T-helper 1 cell (primary cell): ENCODE measurements at places on chromosomes 11 and 22.

- no peak for DNase-seq
These were observed 3.7 kb downstream of the PPM1F start for GRCh38 chr22:21948824-21949568.

DNA sequence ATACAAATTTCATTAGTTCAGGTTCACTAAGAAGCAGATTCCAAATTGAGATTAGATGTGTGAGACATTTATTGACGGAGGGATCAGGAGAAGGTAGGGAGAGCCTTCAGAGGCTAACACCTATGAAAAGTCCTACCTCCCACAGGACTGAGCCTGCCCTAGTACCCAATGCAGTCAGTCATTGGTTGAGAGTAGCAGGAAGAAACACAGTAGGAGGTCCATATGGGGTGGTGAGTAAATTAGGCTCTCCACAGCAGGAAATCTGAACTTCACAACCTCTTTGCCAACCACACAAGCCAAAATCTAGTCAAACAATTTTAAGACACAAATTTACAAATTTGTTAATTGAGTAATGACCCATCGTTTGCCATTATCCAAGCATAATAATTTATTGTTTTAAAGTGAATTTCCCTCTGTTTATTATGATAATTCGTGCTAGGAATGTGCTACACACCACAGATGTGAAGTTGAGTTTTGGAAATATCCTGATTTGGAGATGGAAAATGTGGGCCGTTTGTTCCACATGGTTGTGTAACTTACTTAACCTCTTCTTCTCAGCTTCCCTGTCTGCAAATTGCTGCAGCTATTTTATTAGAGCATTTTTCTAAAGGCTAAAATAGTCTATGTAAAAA, 542.1 kb downstream of the ETS1 start:
- no peak for DNase-seq

DNA sequence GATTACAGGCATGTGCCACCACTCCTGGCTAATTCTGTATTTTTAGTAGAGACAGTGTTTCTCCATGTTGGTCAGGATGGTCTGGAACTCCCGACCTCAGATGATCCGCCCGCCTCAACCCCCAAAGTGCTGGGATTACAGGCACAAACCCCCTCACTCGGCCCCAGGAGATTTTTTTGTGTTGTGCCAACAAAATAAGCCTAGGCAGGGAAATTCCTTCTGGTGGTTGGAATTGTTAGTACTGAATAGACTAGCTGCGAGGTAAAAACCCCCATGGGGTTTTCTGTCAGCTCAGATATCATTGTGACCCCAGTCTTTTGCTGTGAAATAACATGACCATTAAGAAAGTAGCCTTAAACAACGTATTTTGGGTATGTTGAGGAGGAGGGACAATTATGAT, 144.9 kb downstream of the BCR start:
- no peak for DNase-seq

- DNase-seq, result peak; percentile 29
These were observed at the start of gene PLAAT3 for GRCh38 chr11:63614136-63614671. Gene PLAAT3, minus strand, starts transcription at chr11:63614433. Its CDS starts 419 bp downstream, at chr11:63614014.

DNA sequence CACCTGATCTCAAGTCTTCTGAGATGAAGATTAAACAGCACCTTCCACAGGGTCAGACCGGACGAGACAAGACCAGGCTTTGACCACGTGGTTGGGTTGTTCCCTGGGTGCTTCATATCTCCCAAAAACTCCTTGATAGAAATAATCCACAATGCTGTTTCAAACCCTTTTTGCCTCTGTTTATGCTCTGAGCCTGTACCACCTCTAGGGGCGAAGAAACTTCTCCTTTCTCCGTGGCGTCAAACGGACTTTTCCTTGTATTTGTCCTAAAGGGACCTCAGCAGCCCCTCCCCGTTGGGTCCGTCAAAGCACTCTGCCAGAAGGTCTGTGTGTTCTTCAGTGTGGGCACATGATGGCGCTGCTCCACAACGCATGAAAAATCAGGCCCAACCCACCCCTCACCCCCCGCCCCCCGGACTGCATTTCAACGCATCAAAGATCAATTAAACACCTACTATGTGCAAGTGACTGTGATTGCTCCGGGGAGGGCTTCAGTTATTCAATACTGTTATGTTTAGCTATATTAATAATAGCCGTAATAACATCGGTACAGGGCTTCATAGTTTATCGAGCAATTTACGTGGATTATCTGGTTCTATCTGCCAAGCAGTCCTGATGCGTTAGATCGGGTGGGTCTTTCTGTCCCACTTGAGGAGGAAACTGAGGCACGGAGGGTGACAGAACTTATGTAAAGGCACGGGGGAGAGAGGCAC, 17.3 kb upstream of the EIF3D start:
- DNase-seq, result no peak

DNA sequence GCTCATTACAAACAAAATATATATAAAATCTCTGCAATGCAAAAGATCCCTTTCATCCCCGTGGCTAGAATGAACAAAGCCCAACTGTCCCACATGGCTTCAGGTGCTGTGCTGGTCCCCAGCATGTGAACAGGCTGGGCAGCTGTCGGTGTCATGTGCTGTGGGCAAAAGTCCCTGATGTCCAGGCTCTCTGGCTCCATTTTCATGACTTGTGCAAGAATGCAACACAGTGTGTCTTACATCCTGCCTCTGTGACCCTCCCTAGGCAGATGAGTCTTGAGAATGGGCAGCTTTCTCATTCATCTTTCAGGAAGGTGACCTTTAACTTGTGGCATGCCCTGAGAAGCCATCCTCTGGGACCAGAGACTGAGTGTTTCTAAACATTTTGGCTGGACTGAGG, 14.5 kb downstream of the GUCD1 start:
- DNase-seq, result no peak

- DNase-seq, result no peak
These were observed 56.3 kb downstream of the DDI1 start for GRCh38 chr11:104092744-104093143.

DNA sequence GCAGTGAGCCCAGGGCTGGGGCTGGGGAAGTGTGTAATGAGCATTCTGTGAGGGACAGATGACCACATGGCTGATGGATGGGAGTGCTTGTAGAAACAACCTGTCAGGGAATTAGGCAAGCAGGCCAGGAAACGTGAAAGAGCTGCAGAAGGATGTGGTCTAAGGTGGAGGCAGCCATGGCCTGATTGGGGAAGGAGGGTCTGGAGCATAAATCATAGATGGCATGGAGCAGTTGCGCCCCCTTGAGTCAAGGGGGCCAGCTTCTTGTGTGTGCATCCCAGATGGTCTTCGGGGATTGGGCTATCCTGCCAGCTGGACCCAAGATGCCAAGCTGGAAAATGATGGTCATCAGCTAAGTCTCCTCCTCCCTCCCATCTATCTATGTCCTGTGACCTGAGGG, 119.4 kb upstream of the CLPB start:
- DNase-seq, result peak; percentile 58

DNA sequence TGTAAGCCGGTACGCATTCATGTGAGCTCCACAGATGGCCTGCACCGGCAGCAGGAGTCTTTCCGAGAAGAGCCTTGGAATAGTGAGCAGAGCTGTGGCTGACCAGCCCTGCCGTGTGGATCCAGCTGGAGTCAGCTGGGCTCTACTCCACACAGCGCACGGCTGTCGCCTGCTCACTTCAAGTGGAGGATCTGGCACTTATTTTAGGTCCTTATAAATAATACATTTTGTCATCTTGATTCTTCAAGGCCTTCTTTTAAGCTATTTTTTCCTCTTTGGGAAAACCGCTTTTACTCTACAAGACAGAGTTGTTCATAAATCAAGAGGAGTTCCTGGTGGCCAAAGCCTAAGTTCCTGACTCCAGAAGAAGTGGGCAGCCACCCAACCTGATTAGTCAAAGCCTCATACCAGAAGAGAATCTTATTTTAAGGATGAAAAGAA, 93.8 kb downstream of the KCNC1 start:
- DNase-seq, result no peak

- DNase-seq, result no peak
These were observed 13.9 kb downstream of the SNX19 start for GRCh38 chr11:130902380-130902779.

DNA sequence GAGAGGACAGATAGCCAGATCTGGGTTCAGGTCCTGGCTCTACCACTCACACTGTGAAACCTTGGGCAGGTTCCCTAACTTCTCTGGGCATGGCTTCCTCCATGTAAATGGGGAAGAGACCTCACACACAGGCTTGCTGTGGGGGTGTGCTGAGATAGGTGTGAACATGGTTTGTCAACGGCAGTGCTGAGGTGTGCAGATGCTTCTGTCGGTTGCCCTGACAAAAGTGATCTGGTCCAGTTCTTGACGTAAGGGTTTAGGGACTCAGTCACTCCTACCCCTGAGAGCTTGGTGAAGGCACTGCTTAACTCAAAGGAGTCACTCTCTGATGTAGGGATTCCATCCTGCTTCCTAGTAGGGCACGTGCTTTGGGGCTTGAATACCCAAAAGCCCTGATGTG, 2.0 kb downstream of the C1QTNF4 start:
- DNase-seq, result no peak

- no peak for DNase-seq
These were observed 1015.3 kb downstream of the LRRC4C start for GRCh38 chr11:40444151-40444550.
